Central memory CD8-positive, alpha-beta T cell (primary cell): ENCODE measurements at places on chromosomes 3 and 15.
A peak's percentile ranks its signal among the peaks of the same experiment; 100 is the strongest.

DNA sequence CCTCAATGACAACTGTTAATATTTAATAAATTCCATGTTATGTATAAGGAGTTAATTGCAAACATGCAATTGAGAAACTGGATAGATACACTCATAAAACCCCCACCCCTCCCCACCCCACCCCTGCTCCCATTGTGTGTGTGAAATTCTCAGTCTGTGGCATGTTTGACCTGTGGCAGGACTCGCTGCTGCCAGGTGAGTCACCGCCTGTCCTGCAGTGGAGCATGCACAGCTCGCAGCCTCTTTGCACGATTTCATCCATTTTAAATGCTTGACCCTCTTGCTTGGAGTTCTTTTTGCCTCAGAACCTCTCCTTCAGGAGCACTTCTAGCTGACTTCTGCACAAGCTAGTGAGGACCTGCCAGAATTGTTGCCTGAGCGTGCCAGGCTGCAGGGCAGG, 5.3 kb upstream of the APEH start:
- DNase-seq = no peak

- DNase-seq = no peak
Observed at GRCh38 chr15:41774882-41775417, 666 bp downstream of the MAPKBP1 start.

DNA sequence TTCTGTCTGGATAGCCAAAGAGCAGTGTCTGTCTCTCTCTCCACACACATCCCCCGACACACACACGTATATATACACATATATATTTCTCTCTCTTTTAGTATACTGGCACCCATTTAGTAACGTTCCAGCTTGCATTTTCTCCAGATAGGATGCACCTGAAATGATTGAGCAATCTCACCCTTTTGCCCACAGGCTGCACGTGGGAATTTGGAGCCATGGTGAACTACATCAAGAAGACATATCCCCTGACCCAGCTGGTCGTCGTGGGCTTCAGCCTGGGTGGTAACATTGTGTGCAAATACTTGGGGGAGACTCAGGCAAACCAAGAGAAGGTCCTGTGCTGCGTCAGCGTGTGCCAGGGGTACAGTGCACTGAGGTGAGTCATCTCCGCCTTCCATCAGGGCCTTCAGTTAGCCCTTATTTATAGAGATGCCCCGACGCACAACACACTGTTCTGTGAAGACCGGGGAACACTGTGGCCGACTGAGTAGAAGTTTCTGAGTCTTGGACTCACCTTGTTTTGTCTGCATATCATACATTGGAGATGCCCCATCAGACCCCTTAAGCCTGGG, 45.7 kb downstream of the RLBP1 start:
- no peak for DNase-seq

DNA sequence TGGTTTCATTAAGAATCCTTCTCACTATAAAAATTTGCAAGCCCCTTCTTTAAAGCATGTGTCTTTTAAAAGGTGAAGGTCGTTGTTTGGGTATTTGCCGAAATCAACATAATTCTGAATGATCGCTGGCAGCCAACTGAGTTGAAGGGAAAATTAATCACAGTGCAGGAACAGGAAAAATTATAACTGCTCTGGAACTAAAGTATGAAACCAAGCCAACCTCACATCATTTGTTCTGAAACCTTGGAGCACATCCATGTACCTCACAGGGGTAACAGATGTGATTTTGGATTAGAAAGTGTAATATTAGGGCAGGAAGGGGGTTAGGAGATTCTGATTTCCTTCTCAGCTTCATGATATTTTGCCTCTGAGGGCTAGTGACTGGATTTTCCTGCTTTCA, 52.2 kb upstream of the PTX3 start:
- no peak for DNase-seq

DNA sequence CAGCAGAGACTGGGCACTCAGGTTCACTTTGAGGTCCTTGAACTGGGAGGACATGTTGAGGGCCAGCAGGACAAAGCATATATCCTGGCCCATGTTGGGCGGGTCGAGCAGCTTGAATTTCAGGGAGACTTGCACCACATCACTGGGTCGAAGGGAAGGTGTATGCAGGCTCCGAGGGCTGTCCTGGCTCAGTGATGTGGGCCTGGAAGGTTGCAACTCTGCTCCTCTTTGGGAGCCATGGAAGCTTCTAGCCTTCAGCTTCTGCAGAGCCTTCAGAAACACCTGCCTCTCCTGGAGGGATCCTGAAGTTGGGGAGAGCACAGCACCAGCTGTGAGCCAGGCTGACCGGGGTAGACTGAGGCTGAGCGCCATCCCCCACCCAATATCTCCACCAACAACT, 14.7 kb upstream of the EPB42 start:
- no peak for DNase-seq

- DNase-seq = no peak
Observed at GRCh38 chr15:33059184-33059583, 135.3 kb downstream of the FMN1 start.

- no peak for DNase-seq
Observed at GRCh38 chr3:71121429-71122167, 461.9 kb downstream of the FOXP1 start.

GRCh38 chr3:4722103-4722502, 229.0 kb downstream of the ITPR1 start:
- DNase-seq = no peak

- no peak for DNase-seq
Observed at GRCh38 chr3:62529230-62529629, 155.9 kb upstream of the FEZF2 start.

GRCh38 chr3:140994316-140994715, 52.7 kb downstream of the SLC25A36 start:
- DNase-seq = no peak

DNA sequence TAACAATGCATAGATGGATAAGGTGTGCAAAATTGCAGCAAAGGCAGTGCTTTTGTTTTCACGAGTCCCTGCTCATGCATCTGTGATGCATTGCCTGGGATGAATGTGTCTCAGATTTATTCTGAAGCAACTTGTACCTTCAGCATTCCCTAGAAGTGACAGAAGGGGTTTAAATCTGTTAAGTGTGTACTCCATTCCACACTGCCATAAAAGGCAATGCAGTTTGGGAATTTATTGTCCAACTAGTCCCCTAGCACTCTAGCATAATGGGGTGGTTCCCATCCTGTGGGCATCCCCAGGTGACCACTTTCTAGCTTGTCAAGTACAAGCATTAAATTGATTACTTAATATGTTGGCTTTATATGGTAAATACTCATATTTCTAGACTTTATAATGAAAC, 306.5 kb upstream of the CBLB start:
- no peak for DNase-seq

- no peak for DNase-seq
Observed at GRCh38 chr15:57069423-57069822, 151.0 kb downstream of the TCF12 start.

DNA sequence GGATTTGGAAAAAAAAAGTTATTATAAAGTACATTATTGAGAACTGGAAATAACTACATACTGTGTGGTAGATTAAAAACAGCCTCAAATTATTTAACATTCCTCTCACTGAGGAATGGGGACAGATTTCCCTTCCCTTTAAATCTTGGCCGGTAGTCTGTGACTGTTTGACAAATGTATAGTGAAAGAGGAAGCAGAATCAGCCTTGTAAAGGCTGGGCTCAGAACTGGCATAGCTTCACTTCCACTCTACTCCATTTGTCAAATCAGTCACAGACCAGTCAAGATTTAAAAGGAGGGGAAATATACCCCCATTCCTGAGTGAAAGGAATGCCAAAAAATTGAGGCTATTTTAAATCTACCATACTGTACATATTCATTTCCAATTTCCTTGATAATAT, 18.2 kb upstream of the B4GALT4 start:
- no peak for DNase-seq

- no peak for DNase-seq
Observed at GRCh38 chr3:188326111-188326510, 172.2 kb downstream of the LPP start.

GRCh38 chr3:98733812-98734281, 29.3 kb upstream of the ST3GAL6 start:
- no peak for DNase-seq

GRCh38 chr3:56858331-56858730, 56.6 kb upstream of the ARHGEF3 start:
- no peak for DNase-seq

GRCh38 chr15:57376696-57377477, 582 bp downstream of the CGNL1 start:
- DNase-seq = no peak

DNA sequence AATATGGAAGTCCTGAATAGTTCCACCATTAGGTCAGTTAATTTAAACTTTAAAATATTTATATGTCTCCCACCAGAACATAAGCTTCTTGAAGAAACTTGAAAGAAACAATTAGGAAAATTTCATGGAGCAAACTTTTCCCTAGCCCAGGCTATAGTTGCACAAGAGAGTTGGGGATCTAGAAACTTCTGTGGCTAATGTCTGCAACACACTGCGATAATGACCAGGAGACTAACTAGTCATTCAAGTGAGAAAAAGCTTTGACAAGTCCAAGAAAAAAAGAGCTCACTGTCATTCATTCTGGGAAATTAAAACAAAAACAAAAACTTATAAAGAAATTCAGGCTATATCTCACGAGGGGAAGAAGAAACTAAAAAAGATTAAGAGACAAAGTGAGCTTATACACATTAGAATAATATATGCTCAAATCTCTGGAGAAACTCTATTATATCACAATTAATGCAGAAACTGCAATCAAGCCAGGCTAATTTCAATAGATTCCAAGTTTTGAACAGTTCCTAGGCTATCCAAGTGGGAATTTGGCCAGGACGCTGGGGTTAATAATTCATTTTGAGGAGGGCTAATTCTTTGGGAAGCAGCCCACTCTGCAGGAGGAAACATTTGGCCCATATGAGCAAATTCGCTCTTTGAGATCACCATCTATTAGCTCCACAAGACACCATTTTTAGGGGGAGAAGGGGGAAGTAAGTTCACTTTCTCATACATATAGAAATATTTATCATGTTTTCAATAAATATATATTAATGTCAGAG, 134.6 kb downstream of the MEIS2 start:
- no peak for DNase-seq

DNA sequence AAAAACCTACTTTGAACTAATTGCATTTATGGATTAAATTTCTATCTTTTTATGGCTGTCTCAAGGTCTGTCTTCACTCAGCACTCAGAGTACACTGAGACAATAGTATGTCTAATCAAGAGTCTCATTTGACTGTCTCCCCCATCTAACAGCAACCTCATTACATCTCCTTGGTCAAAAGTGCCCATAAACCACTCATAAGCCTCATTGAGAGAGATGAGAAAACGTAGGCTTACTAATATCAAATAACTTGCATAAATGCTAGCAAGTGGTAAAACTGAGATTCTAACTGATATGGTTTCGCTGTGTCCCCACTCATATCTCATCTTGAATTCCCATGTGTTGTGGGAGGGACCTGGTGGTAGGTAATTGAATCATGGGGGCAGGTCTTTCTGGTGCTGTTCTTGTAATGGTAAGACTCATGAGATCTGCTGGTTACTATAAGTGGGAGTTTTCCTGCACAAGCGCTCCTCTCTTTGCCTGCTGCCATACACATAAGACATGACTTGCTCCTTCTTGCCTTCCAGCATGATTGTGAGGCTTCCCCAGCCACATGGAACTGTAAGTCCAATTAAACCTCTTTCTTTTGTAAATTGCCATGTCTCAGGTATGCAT, 113.9 kb downstream of the TFDP2 start:
- DNase-seq = no peak

DNA sequence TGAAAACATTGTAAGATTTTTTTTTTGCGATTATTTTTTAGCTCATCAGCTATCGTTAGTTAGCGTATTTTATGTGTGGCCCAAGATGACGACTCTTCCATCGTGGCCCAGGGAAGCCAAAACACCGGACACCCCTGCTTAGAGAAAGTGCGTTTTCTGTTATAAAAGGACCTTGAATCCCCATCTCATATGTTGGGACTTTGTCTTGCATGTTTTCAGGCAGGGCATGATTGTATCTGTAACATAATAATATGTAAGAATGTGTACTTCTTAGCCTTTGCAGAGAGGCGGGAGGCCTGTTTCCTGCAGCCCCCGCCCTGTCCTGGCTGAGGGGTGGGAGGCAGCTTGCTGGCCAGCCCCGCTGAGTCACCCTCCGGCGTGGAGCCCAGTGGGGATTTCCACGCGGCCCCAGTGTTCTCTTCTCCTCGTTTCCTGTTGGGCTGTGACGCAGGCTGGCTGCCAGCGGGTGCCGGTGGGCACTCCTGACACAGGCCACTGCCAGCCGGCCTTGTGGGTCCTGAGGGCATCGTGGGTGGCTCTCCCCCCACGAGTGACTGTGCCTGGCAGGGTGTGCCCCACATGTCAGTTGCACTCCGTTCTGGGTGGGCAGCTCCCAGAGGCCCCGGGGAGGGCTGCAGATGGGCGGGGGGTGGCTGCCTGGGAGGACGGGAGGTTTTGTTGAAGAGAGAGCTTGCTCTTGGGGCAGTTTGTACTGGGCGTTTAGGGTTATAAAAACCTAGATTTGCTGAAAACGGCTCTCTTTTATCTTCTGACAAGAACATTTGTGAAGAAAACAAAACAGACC, 55.6 kb downstream of the SMAD3 start:
- peak; percentile 78 for DNase-seq

DNA sequence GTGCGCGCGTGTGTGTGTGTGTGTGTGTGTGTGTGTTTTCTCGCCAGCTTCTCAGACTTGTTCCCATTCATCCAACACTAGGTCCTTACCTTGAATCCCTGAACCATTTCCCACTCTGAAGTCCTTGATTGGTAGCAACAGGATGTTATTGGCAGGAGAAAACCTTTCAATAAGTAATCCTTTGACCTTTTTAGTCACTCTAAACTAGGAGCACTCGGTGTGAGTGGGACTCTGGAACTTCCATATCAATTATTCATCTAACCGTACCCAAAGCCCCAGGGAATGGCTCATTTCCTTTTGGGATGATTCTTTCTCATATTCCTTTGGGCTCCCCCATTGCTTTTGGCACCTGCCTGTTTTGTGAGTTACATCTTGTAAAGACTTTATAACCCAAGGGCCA, 140.2 kb upstream of the SPRED1 start:
- DNase-seq = no peak

DNA sequence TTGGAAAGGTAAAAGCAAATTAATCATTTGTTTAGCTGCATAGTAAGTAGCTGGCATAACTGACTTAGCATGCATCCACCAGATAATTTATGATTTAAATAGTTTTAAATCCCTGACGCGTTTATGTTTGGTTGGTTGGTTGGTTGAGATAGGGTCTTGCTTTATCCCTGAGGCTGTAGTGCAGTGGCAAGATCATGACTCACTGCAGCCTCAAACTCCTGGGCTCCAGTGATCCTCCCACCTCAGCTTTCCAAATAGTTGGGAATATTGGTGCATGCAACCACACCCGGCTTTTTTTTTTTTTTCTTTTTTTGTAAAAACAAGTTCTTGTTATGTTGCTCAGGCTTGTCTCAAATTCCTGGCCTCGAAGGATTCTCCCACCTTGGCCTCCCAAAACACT, 263.4 kb downstream of the MCTP2 start:
- DNase-seq = no peak

- no peak for DNase-seq
Observed at GRCh38 chr15:56812961-56813360, 79.7 kb upstream of the ZNF280D start.

- DNase-seq = no peak
Observed at GRCh38 chr3:150798122-150798618, 35.2 kb upstream of the SIAH2 start.
